Naive thymus-derived CD8-positive, alpha-beta T cell (primary cell): ENCODE measurements at places on chromosomes 4 and X.

- no peak for DNase-seq
Measured at GRCh38 chr4:1075225-1075624, 38.1 kb downstream of the RNF212 start.

DNA sequence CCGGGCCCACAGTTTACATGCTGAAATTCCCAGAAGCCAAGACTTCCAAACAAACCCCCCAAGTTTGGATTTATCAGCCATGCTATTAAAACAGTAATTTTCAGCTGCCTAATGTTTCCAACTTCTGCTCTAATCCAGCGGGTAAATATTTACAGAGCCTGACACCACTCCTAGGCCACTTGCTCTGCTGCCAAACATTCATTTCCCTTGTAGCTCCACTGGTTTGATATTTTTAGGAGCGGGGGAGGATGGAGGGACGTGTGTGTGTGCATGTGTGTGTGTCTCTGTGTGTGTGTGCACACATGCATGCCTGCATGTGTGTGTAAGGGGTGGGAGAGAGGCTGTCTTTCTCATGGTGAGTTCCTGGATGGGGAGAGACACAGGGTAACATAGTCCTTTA is 115.7 kb upstream of the PJA1 start:
- no peak for DNase-seq

DNA sequence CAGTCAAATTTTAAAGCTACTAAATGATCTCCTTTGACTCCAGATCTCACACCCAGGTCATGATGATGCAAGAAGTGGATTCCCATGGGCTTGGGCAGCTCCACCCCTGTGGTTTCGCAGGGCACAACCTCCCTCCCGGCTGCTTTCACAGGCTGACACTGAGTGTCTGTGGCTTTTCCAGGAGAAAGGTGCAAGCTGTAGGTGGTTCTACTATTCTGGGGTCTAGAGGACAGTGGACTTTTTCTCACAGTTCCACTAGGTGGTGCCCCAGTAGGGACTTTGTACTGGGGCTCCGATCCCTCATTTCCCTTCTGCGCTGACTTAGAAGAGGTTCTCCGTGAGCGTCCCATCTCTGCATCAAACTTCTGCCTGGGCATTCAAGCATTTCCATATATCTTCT is 845.2 kb downstream of the PCDH18 start:
- DNase-seq, result no peak

GRCh38 chr4:186628058-186628711 is 72.8 kb upstream of the MTNR1A start:
- no peak for DNase-seq

DNA sequence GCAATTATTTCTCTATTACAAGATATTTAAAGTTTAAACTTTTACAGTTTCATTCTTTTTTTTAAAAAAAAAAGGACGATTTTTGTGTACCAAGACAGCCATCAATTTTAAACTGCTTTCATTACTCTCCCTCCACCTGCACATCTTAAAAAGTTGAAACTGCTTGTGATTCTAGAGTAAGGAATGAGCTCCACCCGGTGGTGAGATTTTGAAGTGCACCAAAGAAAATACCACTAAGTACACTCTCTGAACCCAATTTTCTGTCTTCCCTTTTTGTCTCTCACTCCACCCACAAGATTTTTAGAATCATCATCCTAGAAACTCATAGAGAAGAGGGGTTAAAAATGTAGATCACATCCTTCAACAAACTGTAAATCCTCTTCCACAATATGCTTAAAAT is 91.3 kb upstream of the WDR44 start:
- peak; percentile 22 for DNase-seq

GRCh38 chr4:69910016-69910782 is 20.7 kb upstream of the CSN1S1 start:
- DNase-seq, result no peak
